ENCODE measurements at places on chromosomes 1 and 21.

GRCh38 chr1:244758708-244759107 is 76.8 kb upstream of the COX20 start:
- no peak for DNase-seq

DNA sequence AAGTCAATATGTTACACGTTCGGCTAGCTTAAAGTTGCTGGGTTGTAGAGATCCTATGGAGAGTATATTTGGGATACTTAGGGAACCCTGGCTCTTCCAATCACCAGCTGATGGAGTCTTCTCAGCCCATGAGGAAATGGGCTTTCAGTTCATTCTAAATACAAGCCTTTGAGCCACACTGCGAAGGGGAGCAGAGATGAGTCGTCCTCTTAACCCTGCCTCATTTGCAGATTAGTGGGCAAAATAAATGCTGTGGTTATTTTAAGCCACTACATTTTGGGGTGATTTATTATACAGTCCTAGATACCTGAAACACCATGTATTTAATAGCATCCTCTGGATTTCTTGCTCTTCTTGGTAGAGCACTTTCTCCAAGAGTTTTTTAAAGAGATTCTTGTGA is 19.0 kb upstream of the VCAM1 start:
- DNase-seq: no peak

DNA sequence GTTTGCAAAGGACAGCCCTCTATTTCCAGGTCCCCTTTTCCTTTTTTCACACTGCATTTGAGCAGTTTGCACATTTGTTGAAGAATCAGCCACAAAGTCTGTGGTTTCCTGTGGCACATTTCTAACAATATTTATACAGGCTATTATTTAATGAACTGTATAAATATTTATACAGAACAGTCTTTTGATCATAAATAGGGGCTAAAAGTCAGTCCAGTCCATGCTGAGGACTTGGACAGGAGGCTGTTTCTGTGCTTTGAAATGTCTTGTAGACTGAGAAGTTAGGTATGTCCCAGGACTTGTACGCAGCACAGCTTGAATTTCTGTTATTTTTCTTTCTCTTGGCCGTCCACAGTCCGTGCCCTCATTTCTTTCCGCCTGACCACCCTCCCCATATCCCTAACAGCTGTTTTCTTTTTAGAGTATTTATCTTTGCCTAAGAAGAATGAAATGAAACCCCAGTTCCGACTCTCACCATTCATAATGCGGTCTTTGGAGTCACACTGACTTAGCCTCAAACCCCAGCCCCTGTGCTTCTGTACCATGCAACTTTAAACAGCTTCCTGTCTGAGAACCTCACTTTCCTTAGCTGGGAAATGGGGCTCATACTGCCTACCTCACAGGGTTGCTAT is 19.7 kb downstream of the FGGY start:
- peak; percentile 29 for DNase-seq

DNA sequence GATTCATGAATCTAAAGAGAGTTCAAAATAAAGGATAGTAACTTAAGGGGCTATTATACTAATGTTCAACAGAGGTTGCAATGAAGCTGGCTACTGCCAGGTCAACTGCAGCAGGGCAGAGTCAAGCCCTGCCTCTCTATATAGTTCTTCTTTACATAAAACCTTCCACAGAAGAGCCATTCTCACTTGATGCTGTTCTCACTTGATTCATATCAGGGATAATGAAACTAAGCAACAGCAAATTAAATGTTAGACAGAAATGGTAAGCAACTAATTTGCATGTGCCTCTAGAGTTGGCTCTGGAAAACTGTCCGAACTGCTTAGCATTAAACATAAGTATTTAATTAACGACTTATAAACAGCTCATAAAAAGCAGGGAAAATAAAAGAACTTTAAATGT is 17.4 kb downstream of the CCSAP start:
- DNase-seq: no peak
